Stimulated activated CD4-positive, alpha-beta T cell treated with anti-CD3 and anti-CD28 coated beads, Interleukin-1b, Interleukin-23, amount 100 ng/mL, for 48 hours (primary cell): ENCODE measurements at places on chromosomes 2 and 18.

DNA sequence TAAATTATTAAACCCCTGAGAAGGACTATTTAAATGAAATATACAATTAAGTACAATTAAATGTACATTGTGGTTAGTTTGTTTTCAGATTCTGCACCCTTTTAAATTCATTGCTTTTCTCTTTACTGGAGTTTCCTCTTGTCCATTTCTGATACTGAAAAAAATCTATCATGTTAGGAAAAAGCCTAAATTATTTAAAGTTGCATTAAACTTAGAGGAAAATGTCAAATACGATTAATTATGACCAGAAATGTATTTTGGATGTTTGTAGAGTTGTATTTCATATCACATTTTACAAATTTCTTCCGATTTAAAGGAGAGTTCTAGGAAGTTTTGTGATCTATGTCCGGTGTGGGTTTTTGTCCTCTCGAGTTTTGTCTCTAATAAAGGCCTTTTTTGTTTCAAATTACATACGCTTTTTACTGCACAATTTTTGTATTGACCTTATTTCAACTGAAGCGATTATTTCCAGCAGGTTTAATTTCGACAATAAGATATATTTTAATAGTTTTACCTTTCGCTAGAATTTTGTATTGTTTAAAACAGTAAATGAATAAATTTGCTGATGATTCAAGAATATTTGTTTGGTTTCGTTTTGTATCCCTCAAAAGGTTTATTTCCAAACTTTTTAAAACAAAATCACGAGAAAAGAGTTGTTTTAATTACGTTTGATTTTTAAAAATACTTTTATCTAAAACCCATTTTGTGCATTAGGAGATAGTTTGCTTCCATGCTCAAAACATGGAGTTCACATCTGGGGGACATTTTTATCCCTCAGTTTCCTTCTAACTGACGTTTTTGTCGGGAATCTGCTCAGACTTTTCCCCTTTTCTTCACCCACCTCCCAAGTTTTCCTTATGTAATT lies 3.3 kb upstream of the SATB2 start:
- DNase-seq = no peak

- DNase-seq = no peak
Measured at GRCh38 chr18:75586130-75586889, 158.8 kb upstream of the SMIM21 start.

GRCh38 chr2:178266445-178266844 lies 72.1 kb downstream of the OSBPL6 start:
- DNase-seq = no peak

GRCh38 chr18:79917169-79917852 lies 34.1 kb downstream of the SLC66A2 start:
- no peak for DNase-seq

DNA sequence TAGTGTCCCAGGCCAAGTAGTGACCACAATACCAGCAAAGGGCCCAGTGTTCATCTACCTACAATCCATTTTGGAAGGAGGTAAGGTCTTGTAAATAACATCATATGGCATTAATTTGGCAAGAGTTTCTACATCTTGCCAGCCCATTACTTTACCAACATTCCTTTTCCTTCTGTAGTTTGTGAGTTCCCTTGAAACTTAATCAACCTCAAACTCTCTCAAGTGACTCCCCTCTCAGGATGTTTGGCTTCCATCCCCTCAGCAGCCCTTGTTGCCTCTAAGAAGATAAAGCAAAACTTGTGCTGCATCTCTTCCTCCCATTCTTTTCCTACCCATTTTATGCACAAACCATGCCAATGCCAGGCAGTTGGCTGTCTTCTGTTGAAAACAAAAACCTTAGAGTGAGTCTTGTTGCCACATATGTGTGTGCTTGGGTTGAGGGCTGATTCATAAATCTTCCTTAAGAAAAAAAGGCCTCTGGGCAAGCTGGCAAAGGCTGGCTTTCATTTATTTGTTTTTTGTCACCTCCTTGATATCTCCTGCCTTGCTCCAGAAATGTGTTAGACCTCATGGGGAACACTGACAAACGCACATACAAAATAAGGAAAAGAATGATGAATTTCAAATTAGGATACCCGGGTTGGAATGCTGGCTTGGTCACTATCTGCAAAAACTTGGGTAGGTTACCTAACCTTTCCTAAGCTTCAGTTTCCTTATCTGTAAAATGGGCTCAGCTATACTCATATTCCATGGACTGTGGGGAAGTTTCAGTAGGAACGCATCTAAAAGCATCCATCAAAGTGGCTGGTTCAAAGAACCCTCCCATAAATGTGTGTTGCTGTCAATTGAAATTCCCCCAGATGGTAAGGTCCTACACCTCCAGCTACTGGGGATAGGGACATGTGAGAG lies 29.4 kb upstream of the ST3GAL5 start:
- DNase-seq = no peak

DNA sequence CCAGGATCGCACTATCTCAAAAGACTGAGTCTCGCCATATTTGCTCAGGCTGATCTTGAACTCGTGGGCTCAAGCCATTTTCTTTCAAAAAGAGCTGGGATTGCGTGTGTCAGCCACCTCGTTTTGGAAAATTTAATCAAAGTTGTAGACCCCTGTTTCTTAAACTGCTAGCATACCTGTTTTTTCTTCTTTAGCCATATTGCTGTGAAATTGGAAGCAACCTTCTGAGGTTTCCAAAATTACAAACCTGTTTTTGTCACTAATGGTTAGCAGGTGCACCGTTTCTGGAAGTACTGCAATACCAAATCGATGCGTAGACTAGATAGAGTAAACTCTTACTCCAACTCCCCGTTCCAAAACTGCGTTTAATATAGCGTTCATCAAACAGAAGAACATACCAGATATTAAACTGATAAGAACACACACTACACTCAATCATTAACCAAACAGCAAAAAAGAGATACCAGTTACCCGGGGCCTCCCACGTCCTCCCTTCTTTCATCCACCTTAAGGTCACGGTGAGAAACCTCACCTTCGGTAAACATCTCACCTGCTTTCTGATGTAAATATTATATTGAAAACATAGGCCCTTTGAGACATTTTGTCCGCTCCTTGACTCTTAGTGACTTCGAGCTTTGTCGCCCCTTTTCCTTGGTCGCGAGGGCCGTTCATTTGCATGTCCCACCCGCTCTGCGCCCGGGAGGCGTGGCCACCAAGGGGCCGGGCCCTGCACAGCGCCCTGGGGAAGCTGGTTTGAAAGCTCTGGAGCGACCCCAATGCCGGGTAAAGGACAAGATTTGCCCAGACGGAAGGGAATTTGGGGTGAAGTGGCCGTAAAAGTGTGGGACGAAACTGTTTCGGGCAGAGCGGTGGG lies at the start of gene RNU2-63P:
RNU2-63P (minus strand) TSS at position 462 of the 874 bp plus-strand sequence.
- DNase-seq = peak; percentile 78

GRCh38 chr18:79497638-79498081 lies 101.9 kb downstream of the NFATC1 start:
- DNase-seq = no peak

GRCh38 chr2:75560022-75560767 lies 544 bp downstream of the EVA1A start:
- no peak for DNase-seq

DNA sequence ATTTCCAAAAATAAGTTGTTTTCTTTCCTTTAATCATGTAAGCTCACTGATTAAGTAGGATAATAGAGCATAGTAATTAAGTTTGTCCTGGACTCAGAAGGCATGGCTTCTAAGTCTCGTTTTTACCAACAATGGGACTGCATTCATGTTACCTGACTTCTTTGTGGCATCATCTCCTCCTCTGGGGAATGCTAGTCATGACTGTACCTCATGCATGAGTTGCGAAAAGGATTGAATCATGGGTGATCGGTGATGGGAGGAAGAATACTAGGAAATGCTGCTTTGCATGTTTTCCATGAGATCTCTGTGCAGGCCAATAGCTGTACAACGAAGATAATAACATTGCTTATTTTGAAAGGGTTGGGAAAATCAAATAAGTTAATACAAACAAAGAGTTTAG lies 981.6 kb downstream of the CNTNAP5 start:
- no peak for DNase-seq

- DNase-seq = no peak
Measured at GRCh38 chr2:33000986-33001385, 54.2 kb downstream of the LTBP1 start.

GRCh38 chr2:108454440-108454839 lies 5.4 kb downstream of the GCC2 start:
- DNase-seq = no peak

GRCh38 chr2:53765767-53766166 lies 1.8 kb upstream of the CHAC2 start:
- DNase-seq = no peak

- no peak for DNase-seq
Measured at GRCh38 chr18:26483633-26484032, 64.7 kb downstream of the KCTD1 start.

DNA sequence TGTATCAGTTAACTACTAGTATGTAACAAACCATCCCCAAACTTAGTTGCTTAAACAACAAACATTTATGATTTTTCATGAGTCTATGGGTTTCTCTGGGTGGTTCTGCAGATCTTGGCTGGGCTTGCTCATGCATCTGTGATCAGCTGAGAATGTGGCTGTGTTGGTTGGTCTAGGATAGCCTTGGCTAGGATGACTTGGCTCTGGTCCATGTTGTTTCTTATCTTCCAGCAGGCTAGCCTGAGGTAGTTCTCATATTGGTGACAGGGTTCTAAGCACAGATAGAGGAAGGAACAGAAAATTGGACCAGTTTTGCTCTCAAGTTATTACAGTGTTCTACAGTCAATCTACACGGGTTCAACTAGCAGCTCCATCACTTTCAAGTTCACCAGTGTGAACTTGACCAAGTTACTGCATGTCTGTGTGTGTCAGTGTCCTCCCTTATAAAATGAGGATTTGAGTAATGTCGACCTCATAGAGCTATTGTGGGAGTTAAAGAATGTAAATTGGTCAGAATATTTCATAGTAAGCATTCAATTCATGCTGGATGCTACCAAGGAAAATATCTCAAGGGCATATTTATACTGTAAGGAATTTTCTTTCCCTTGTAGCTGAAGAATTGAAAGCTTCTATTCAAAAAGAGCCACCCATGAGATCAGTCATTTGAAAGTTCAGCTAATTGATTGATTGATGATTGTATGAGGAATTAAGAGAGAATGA lies 65.3 kb downstream of the MYO3B start:
- DNase-seq = no peak

DNA sequence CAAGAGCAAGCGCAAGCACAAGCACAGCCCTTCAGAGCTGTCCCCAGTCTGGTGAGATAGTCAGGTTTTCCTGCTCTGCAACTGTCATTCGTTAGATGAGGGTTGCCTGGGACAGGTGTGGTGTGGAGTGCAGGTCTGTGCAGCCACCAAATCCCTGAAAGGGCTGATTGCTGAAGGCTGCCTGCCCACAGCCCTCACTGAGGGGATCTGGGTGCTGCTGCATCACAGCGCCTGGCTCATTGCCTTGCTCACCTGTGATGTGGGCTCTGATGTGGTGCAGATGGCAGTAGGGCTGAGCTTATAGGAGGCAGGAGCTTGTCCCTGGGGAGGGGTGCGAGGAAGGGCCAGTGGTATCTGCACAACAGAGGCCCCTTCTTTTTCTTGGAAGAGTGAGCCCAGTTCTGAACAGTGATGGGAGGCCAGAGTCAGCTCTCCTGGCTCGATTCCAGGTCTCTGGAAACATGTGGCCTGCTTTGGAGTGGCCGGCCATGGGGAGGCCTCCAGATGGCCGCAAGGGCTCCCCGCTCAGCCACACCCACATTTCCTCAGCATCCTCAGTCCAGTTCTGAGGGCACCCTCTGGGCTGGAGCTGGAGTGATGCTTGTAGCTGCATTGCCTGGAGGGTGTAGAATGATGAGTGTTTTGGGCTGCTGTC lies 11.4 kb downstream of the UBE2F start:
- no peak for DNase-seq

- no peak for DNase-seq
Measured at GRCh38 chr18:27057519-27058234, 127.4 kb downstream of the CHST9 start.

DNA sequence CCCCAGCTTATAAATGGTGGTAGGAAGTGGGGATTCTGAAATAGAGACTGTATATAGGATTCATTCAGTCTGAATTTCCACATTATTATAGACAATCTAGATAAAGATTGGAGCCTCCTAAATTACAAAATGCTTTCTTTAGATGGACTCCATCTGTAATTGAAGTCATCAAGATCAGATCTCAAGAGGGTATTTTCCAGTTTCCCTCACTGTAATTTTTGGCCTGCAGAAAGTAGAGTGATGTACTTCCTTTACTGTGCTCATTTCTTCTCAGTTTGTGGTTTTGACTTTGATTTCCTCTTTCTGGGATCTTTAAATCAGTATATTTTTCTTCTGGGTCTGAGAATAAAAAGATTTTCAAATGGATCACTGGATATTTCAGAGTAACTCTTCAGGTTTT lies 7.2 kb downstream of the BABAM2 start:
- no peak for DNase-seq

DNA sequence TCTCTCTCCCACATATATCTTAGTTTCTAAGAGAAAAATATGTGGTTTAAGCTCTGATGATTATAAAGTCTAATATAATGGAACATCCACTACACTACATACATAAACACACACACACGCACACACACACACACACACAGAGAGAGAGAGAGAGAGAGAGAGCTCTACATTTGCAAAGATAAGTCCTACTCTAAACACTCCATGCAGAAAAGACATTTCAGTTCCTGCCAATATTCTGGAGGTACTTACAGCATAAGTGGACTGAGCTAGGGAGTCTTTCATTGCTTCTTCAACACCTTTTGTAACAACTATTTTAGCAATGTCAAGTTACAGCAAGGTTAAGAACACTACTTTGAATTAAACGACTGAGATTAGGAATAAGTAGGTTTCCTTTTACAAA lies 80.1 kb downstream of the FIGN start:
- DNase-seq = no peak

DNA sequence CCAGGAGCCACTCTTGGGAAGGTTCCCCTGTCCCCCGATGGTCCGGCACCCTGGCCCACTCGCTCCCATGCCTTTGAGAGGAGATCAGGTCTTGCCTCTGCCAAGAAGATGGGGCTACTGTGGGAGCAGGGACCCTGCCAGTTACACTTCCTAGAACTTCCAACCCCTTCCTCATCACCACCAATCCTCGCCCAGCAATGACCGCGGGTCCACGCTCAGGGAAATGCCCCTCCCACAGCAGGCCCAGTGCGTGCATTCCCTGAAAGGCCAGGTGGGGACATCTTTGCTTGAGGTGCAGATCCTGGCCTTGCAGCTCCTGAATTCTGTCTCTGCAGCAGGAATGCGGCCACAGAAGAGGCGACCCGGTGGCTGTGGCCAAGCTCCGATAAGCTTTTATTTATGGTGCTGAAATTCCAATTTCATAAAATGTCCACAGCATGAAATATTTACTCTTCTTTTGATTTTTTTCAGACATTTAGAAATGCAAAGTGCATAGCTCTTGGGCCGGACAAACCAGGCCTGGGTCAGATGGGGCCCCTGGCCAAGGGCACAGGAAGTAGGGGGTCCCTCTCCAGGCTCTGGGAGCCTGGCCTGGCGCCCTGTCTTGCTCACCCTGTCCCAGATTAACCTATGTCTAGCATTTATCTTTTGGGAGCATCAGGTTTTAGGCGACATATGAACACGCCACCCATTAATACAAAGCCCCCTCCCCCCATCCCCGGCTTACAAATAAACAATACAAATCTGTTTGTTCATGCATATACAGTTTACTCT lies 29.8 kb downstream of the PXDN start:
- DNase-seq = no peak
